ENCODE measurements at places on chromosomes 12 and 14. TPM values are rescaled to one million over a fixed set of nuclear protein-coding genes. Genes with fewer than 3 reads are reported as not detected.

- DNase-seq = no peak
Measured at GRCh38 chr14:33914676-33915516, 36.0 kb downstream of the EGLN3 start.

DNA sequence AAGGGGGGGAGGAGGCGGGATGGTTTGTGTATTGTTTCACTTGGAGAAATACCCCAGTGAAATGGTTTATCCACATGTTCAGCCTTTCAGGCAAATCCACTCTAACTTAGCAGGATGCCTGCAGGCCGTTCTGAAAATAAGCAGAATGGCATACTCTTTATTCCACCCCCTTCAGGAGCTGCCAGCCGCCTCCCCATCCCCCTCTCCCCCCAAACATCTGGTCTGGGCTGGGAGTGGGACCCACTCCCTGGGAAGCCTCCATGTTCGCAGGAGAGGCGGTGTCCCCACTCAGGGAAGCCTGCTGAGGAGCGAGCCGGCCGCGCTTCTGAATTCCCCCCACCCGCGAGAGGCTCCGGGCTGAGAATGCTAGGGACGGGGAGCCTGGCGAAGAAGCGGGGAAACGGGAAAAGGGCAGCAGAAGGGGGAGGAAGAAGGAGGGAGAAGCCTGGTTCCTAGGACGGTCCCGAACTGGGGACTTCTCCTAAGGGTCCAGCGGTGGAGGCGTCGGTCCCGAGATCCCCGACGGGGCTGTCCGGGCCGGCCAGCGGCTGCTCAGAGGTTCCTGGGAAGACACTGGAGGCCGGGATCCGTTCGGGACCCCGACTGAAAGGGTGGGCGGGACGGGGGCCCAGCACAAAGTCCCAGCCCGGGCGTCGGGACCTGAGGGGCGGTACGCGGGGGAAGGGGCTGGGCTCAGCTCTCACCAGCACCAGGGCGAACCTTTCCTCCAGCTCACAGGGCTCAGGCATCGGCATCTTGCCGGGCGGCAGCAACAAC lies 666 bp downstream of the FMNL3 start:
- peak; percentile 19 for DNase-seq

DNA sequence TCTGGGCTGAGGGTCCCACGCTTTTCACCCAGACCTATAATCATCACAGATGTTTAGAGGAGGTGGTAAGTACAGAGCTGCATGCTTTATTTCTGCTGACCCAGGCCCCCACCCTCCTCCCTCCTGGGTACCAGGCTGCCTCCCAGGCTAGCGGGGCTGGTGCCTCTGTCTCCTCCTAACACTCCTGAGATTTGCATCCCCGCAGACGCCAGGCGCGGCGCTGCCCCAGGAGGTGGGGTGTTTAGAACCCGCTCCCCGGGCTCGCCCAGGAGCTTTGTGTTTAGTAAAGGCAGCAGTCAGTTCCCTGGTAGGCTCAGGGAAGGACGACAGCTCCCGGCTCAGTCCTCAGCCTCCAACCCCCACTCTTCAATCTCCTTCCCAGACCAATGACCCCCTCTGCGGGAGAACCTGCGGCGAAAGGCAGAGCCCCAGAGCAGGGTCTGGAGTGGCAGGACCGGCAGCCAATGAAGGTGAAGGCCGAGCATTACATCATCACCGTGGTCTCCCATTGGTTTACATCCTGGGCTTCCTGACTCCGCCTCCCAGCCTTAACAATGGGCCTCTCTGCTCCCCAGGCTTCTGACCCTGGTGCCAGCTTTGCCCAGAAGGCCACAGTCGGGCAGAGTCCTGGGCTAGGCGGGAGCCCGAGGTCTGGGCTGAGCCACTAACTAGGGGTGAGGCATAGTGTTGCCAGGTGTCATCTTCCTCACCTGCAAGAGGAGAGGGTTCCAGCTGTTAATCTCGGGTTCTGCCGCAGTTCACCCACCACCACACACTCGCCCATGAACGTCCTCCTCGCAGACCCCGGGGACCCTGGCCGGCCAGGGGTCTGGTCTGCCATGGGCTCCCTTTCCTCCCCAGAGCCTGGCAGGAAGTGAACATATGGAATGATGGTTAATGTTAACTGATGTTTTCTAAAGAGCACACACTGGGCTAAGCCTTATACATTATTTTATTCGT lies 57.5 kb downstream of the CALM1 start:
- DNase-seq = no peak

GRCh38 chr14:95227279-95227860 lies 70.0 kb upstream of the DICER1 start:
- DNase-seq = no peak

Gene PSEN1
- total RNA-seq = 46.3 TPM

Gene RNF34
- 74.8 TPM for total RNA-seq

GRCh38 chr12:7637615-7638014 lies 28.1 kb downstream of the APOBEC1 start:
- DNase-seq = no peak

Gene HOXC4
- 0.63 TPM for total RNA-seq

Gene IL26
- not detected for total RNA-seq

DNA sequence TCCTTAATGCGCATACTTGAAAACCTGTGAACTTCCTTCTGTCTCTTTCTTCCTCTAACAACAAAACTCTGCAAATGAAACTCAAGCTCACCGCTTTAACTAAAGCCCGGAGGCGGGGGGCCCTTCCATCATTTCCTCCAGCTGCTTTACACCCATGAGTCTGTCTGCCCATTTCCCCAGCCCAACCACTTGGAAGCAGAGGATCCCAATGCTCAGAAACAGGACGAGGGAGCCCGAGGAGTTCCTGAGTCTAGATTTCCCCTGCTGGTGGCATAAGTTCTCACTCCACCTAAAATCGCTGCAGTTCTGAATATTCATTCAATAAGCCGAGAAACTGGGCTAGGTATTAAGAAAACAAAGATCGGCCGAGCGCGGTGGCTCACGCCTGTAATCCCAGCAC lies 30.8 kb downstream of the GPR19 start:
- DNase-seq = no peak

DNA sequence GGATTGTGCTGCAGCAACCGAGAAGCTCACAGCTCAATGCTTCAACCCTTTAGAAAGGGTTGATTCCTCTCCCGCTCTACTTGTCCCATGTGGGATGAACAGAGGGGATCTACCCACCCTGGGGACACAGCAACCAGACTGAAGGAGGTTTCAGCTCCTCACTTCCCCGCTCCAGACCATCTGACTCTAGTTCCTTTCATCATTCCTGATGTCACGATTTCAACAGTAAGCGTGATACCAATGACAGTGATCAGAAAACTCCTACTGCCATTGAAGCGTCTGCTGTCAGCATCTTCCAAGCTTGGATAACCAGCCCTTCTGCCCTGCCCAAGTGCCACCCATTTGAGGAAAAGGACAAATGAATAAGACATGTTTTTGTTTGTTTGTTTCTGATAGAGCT lies 14.3 kb downstream of the SERPINA1 start:
- DNase-seq = no peak

Gene SNAPC1
- 4.7 TPM for total RNA-seq

Gene PIK3C2G
- not detected for total RNA-seq

- DNase-seq = no peak
Measured at GRCh38 chr12:120062976-120063579, 53.5 kb downstream of the RAB35 start.

GRCh38 chr14:56590535-56590960 lies 10.9 kb downstream of the TMEM260 start:
- DNase-seq = no peak

DNA sequence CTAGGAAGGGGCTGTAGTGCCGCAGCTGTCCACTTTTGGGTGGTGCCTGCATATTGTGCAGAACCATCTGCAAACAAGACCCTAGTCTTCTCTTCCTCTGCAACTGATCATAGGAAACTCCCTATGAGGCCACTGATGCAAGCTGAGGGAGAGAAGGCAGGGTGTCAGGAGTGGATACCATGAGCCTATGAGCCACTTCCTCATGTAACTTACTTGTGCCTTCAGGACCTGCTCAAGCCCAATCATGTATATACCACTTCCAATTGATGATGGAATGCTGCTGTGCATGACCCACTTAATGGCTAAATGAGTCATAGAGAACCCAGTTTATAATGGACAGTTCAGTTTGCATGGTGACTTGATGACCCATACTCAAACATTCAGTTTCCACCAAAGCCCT lies 107.9 kb downstream of the ALG10B start:
- DNase-seq = no peak

DNA sequence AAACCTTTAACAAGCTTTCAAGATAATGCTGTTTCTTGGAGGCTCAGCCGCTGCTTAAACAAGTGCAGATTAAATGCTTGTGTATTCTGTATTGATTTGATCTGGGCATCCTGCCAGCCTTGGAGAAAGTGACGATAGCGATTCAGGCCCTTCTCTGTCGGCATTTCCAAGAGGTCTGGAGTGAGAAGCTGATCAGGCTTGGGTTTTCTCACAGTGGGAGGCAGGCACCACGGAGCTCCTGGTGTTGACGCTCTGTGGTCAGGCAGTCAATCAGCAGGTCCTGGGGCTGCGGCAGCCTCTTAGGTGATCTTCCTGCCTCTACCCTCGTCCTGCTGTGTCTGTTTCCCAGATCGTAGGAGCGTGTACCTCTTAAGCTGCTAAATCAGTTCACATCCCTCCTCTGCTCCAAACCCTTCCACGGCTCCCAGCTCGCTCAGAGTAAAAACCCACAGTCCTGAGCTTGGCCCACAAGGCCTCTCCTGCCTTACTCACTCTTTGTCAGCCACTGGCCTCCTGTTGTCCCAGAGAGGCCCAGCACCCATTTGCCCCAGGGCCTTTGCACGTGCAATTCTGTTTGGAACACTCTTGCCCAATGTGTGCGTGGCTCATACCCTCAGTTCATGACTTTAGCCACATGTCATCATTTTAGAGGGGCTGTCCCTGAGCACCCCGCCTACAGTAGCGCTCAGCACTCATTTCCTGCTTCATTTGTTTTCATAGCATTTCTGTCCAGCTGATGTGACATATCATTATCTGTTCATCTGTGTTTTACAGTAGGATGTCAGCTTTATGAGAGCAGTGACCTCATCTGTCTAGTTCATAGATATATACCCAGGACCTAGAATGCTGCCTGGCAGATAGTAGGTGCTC lies 155.4 kb downstream of the AACS start:
- DNase-seq = no peak

GRCh38 chr12:40733871-40734270 lies 41.6 kb downstream of the CNTN1 start:
- DNase-seq = no peak

Gene NFYB
- total RNA-seq = 26.4 TPM

Gene KRT78
- total RNA-seq = not detected
